ENCODE measurements at places on chromosomes 3 and 15.

GRCh38 chr3:183324083-183324482, 71.0 kb downstream of the B3GNT5 start:
- no peak for DNase-seq

GRCh38 chr15:76221085-76221767, 90.0 kb downstream of the ETFA start:
- no peak for DNase-seq

- no peak for DNase-seq
Measured at GRCh38 chr3:188581792-188582191, 427.8 kb downstream of the LPP start.

DNA sequence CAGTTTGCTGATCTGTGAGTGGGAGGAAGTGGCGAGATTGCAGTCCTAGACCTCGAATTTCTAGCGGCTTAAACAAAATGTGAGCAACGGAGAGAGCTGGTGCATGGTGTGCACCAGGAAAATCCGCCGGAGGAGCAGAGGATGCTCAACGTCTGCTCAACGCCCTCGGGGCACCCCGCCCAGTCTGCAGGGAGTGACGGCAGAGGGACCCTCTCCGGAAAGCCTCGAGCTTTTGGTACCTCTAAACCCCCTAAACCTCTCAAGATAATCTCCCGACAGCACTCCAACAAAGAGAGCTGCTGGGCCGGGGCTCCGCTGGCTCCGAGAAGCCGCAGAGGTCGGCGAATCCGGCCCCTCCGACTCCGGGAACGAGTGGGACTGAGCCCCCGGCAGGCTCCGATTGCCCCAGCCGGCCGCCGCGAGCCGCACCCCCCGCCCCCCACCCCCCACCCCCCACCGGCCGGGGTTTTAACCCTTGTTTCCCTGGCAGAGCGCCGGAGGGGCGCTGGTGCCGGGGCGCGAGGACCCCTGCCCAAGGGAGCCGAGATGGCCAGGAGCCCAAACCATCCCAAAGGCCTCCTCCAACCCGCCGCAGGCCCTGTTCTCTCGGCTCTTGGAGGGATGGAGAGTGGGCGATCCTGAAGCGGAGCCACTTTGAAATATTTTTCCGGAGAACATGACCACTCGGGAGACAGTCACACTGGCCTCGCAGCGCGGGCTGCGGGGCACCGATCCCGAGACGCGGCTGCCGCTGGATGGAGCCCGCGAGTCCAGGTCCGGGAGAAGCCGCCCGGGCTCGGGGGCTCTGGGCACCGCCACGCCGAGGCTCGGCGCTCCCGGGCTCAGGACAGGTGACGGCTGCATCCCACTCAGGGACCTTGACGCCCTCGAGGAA, 1.5 kb downstream of the MEGF11 start:
- DNase-seq = peak; percentile 30

DNA sequence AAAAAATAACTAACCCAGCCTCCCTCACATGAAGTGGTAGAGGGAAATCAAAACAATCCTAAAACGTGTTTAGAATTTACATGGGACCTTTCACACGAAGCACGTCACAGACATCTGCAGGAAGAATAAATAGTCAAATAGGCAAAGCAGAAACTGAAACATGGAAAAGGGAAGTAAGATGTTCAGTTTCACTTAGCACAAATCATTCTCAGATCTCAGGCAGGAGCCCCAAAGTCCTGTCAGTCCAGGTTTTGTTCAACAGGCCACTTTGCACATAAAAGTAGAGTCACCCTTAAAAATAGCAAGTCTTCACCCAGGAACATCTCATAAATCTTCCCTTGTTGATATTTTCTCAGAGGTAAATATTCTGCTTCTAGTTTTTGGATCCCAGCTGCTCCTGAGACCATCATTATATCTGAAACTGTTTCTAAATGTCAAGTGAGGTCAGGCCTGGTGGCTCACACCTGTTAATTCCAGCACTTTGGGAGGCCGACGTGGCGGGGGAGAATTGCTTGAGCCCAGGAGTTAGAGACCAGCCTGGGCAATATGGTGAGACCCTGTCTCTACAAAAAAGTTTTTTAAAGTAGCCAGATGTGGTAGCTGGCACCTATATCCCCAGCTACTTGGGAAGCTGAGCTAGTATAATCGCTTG, 1.9 kb downstream of the RUBCN start:
- no peak for DNase-seq

- DNase-seq = no peak
Measured at GRCh38 chr3:55888282-55888885, 401.3 kb upstream of the WNT5A start.

DNA sequence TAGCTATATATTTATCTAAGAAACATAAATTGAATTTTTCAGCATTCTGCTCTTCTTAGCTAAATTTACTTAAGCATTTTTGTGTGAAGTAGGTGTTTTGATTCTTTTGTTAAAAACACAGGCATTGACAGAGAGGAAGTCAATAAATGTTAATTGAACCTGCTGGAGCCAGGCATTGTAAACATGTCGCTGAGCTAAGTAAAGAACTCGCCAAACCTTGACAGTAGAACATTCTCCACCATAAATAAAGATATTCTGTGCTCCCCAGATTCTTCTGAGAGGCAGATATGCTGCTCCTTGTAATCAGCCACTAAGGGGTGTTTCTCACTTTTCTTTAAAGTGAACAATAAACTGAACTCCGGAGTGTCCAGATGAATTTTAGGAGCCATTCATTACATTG, 38.4 kb downstream of the SYNM start:
- DNase-seq = no peak

GRCh38 chr15:63597821-63598220, 634 bp downstream of the FBXL22 start:
- DNase-seq = no peak

GRCh38 chr15:70513819-70514218, 249.5 kb downstream of the UACA start:
- DNase-seq = no peak

- no peak for DNase-seq
Measured at GRCh38 chr3:97954228-97954827, 17.9 kb downstream of the RIOX2 start.

- DNase-seq = no peak
Measured at GRCh38 chr15:44327578-44327977, 39.1 kb downstream of the GOLM2 start.

GRCh38 chr3:177746337-177746933, 549.2 kb upstream of the TBL1XR1 start:
- no peak for DNase-seq

GRCh38 chr15:94306700-94307650, 75.6 kb downstream of the MCTP2 start:
- DNase-seq = no peak

DNA sequence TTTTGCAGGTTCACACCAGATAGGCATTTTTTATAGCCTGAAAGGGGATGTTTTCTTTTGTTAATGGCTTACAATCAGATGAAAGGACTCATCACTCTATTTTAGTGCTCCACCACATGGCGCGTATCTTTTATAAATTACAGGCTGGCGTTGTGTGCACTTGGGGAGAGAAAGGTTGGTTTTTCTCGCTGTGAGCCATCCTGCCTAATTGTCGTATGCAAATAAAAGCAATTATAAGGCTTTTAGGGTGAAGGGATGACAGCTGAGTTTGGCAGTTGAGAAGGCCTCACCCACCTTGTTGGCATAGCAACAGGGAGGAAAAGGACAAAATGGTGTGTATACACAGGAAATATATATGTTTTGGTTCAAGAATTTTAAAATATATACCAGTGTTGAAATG, 268.0 kb downstream of the NR2F2 start:
- no peak for DNase-seq

- no peak for DNase-seq
Measured at GRCh38 chr3:125067225-125067624, 11.4 kb upstream of the HEG1 start.

DNA sequence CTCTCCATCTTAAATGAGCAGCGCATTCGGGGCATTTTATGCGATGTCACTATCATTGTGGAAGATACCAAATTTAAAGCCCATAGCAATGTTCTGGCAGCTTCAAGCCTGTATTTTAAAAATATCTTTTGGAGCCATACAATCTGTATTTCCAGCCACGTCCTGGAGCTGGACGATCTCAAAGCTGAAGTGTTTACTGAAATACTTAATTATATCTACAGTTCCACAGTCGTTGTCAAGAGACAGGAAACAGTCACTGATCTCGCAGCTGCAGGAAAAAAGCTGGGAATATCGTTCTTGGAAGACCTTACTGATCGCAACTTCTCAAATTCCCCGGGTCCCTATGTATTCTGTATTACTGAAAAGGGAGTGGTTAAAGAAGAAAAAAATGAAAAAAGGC, 44.4 kb upstream of the RASA2 start:
- no peak for DNase-seq

GRCh38 chr15:91409387-91409786, 309.3 kb downstream of the SV2B start:
- no peak for DNase-seq

- no peak for DNase-seq
Measured at GRCh38 chr3:464255-464654, 267.7 kb downstream of the CHL1 start.

DNA sequence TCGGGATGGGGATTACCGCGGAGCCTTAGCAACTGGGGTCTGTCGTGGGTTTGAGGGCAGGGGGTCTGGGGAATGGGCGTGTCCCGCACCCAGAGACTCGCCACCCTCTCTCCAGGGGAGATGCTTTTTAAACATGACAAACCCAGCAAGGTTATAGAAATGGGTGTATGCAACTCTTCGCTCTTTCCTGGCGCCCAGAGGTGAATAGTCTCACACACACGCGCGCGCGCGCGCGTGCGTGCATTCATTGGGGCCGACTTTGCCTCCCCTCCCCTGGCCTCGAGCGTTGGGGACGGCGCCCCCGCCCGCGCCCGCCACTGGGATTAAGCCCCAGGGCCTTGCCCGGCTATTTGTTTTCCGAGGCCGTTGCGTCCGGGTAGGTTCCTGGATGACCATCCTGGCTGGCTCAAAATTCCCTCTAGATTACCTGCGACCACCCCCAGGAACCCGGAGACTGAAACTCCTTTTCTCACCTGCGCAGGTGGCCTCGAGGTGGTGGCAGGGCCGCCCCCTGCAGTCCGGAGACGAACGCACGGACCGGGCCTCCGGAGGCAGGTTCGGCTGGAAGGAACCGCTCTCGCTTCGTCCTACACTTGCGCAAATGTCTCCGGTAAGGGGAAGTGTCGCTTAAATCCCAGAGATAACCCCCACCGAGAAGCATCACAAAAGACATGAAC, 777 bp downstream of the GPR160 start:
- peak; percentile 11 for DNase-seq

- no peak for DNase-seq
Measured at GRCh38 chr3:52773361-52774065, 2.8 kb upstream of the NEK4 start.

DNA sequence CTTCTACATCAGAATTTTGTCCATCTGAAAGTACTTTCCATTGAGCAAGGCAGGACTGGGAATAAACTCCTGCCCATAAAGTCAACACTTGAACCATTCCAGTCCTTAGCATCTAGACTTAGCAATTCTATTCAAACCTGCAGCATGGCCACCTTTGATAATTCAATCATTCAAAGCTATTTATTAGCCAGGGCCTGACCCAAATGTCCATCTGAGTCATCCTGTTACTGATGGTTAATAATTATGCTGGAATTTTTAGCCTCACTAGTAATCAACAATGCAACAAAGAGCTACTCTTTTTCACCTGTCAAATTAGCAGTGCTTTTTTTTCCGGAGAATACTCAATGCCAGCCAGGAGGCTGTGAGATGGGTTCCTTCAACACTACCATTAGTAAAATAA, 72.7 kb upstream of the SNRK start:
- no peak for DNase-seq

DNA sequence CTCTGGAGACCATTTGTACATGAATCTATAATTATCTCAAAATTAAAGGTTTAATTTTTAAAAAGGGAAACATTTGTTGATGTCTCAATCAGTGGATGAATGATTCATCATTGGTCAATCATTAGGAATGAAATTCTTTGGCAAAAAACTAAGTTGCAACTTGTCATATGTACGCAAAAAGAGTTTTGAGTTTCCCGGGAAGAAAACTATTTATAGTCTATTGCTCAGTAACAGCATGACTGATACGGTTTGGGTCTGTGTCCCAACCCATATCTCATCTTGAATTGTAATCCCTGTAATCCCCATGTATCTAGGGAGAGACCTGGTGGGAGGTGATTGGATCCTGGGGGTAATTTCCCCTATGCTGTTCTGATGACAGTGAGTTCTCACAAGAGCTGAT, 765.8 kb upstream of the ROBO1 start:
- no peak for DNase-seq

DNA sequence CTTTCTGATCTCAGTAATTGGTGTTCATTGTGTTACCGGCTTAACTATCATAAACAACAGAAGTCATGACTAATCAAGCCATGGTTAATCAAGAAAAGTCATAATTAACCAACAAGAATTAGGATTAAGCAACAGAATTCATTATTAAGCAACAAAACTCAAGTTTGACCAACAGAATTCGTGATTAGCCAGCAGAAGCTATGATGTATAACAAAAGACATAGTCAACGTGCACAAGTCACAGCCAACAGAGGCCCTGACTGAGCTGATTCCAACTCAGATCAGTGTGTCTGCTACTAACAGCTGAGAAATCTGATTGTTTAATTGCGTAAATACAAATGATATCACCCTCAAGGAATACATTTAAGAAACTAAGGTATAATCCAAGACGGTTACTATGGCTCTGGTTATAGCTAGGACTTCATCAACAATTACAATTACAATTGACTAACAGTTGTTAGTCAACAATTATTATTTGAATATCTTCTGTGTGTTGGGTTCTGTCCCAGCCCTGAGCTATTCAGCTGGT, 67.7 kb downstream of the RARB start:
- DNase-seq = no peak

DNA sequence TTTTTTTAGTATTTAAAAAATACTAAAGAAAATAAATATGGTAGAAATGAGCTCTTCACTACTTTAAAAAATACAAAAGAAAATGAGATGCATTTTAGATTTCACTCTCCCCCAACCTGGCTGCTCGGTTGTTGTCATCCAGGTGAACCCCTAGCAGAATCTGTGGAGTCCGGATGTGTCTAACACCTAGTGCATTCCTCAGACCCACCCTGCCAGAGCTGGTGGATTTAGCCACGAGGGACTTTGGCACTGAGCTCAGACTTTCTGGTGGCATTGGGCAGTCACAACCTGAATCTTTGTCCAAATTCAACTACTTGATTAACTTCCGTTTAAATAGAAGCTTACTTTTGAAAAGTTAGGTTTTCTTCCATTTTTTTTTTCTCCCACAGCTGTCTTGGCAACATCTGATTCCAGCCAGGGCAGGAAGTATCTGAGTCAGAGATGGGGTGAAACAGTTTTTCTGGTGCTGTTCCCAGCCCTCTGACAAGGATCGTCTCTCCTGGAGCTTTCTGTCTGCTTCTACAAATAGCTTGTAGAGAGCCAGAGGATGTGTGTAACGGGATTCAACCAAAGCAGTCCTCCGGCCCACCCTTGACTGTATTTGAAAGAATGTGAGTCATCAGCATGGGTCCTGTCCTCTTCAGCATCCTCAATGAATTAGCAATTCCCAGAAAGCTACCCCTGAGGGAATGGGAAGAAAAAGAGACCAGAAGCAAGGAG, 301.8 kb upstream of the MCTP2 start:
- no peak for DNase-seq

GRCh38 chr15:60391722-60392315, 6.0 kb downstream of the ANXA2 start:
- DNase-seq = no peak

Data from stimulated activated CD4-positive, alpha-beta T cell treated with anti-CD3 and anti-CD28 coated beads, Interleukin-15, amount 100 ng/mL, for 1 hour (primary cell).